ENCODE measurements at places on chromosomes 13 and 19.

GRCh38 chr19:17097593-17098126 is 22.1 kb downstream of the MYO9B start:
- DNase-seq = no peak

- DNase-seq = no peak
Observed at GRCh38 chr19:17255150-17255621, 9.4 kb downstream of the USHBP1 start.

- DNase-seq = no peak
Observed at GRCh38 chr19:46602392-46603194, 1.5 kb downstream of the CALM3 start.

GRCh38 chr13:19181621-19182485 is at the start of gene TUBA3C:
TSS of gene TUBA3C (minus strand) at chr13:19181824. CDS start at chr13:19181747, 77 bp downstream.
- DNase-seq = no peak

DNA sequence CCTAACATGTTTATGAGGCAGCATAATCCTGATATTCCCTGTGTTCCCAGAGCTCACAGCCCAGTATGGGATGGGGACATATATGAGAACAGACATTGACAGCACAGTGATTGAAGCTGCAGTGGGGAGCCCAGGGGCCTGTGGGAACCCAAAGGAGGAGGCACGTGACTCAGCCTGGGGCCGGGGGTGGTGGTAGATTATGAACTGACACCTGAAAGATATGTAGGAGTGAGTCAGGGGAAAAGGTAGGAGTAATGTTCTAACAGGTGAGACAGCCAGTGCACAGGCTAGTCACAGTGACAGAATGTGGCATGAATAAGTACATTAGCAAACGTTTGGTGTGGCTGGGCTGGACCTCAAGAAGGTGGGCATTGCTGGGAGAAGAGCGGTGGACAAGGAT is 29.0 kb downstream of the CKM start:
- no peak for DNase-seq

GRCh38 chr13:111506621-111507020 is 186.2 kb downstream of the TEX29 start:
- no peak for DNase-seq

GRCh38 chr13:99614465-99614885 is 113.2 kb downstream of the TM9SF2 start:
- DNase-seq = no peak

DNA sequence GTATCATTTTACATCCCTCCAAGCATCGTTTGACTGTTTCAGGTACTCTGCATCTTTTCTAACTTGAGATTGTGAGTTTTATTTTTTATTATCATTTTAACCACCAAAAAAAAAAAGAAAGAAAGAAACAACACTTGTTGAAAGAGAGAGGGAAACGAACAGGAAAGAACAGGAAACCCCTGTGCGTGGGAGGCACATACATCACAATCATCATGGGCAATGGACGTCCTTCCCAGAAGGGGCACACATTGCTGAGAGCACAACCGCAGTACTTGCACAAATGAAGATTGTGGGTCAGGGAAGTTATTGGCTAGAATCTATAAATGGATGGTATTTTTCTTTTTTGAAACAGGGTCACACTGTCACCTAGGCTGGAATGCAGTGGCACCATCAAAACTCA is 1.7 kb downstream of the CLC start:
- no peak for DNase-seq

- DNase-seq = no peak
Observed at GRCh38 chr13:80361883-80362327, 21.0 kb upstream of the SPRY2 start.

GRCh38 chr13:73306688-73307087 is 247.9 kb downstream of the KLF5 start:
- DNase-seq = no peak

- no peak for DNase-seq
Observed at GRCh38 chr13:95724252-95724651, 47.3 kb downstream of the DNAJC3 start.

- no peak for DNase-seq
Observed at GRCh38 chr19:50167314-50167721, 4.2 kb upstream of the IZUMO2 start.

DNA sequence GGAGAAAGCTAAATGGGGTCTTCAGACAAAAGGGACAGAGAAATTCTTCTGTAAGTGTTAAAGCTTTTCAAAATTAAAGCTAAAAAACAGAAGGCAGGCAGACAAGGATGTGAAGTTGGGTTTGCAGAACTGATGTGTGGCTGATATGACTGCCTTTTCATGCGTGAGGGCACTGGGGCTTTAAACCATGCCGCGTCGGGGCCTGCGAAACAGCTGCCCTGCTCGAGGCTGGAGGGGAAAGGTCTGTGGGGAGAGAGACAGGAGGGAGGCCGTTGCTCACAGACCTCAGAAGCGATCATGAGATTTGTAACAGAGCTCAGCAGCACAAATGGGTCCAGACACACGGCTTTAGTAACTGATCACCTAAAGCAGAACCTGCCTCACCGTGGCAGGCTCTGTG is 23.5 kb downstream of the CAPS start:
- DNase-seq = no peak

GRCh38 chr19:35828692-35829301 is 16.2 kb upstream of the PRODH2 start:
- DNase-seq = peak; percentile 54

DNA sequence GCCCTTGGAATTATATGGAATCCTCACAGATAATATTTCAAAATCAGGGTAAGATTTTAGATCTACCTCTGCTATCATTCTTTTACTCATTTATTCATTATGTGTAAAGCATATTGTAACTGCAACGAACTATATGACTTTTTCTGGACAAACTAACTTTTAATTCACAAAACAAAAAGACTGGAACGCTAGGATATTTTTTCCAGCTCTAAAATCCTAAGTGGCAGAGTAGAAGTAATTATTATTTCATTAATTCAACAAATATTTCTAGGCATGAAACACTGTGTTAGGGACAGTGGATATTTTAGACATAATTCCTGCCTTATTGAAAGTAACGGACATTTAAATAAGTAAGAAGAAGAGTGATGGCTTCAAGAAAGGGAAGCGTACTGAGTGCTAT is 26.9 kb upstream of the SOX21 start:
- no peak for DNase-seq

All from HFF-Myc (cell line).